ENCODE measurements at places on chromosomes 3 and 15. TPM values are rescaled to one million over a fixed set of nuclear protein-coding genes. Genes with fewer than 3 reads are reported as not detected.

The KIF23 gene
- total RNA-seq = 85.1 TPM

The PATL2 gene
- 0.12 TPM for total RNA-seq

The ACSBG1 gene
- total RNA-seq = 0.81 TPM

The CDCP1 gene
- total RNA-seq = 7.7 TPM

The RPP25 gene
- total RNA-seq = 26.4 TPM

The XCR1 gene
- not detected for total RNA-seq

The GOLGA6L7 gene
- not detected for total RNA-seq

The TGM5 gene
- not detected for total RNA-seq

The FGF7 gene
- total RNA-seq = not detected

The GOLGA6L4 gene
- 0.39 TPM for total RNA-seq

The MAGI1 gene
- 4.6 TPM for total RNA-seq

The GUCA1C gene
- not detected for total RNA-seq

The AP3B2 gene
- 0.77 TPM for total RNA-seq

The ZPLD1 gene
- total RNA-seq = not detected

The MANF gene
- total RNA-seq = 108 TPM

The CEP19 gene
- 2.7 TPM for total RNA-seq

The LRRC31 gene
- total RNA-seq = not detected

The STRC gene
- 0.06 TPM for total RNA-seq

The SHC4 gene
- total RNA-seq = 1.1 TPM

The RTP1 gene
- total RNA-seq = not detected

The PIGB gene
- total RNA-seq = 12.2 TPM

The GCNT3 gene
- 125 TPM for total RNA-seq

The SLC9C1 gene
- not detected for total RNA-seq

The P2RY14 gene
- not detected for total RNA-seq

The FES gene
- 0.61 TPM for total RNA-seq

The SCAMP5 gene
- total RNA-seq = 10.4 TPM

The UBAP1L gene
- total RNA-seq = 0.29 TPM

The CCR1 gene
- not detected for total RNA-seq

The PLCL2 gene
- total RNA-seq = 4.5 TPM

All from A549 treated with dexamethasone at 1 μM for 4 hours (cell line).